ENCODE measurements at places on chromosomes 2 and 18.

- no peak for DNase-seq
These were observed 213.8 kb upstream of the HAAO start for GRCh38 chr2:43005975-43006833.

DNA sequence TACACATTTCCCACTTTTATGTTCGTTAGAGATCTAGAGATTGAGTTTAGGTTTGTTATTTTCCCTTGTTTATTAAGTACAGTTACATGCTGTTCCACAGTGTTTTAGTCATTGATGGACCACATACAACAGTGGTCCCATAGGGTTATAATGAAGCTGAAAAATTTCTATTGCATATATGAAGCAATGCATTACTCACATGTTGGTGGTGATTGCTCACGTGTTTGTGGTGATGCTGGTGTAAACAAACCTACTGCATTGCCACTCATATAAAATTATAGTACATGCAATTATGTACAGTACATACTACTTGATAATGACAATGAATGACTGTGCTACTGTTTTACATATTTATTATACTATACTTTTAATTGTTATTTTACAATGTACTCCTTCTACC, 51.0 kb upstream of the NXPH2 start:
- no peak for DNase-seq

DNA sequence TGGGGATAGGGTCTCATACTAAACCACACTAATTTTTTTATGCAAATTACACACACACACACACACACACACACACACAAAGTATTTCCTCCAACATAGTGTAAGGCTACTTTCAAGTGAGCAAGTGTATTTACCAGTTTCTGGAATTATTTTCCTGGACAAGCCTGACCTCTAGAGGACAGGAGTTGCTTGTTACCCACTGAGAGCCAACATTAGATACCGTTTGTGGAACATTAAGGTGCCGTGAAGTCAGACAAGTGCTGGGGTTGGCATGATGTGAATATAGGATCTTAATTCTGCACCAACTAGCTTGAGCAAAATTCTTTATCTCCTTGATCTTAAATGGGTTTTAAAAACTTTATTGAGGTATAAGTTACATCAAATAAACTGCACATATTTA, 39.3 kb upstream of the SERPINB2 start:
- DNase-seq: peak; percentile 64

DNA sequence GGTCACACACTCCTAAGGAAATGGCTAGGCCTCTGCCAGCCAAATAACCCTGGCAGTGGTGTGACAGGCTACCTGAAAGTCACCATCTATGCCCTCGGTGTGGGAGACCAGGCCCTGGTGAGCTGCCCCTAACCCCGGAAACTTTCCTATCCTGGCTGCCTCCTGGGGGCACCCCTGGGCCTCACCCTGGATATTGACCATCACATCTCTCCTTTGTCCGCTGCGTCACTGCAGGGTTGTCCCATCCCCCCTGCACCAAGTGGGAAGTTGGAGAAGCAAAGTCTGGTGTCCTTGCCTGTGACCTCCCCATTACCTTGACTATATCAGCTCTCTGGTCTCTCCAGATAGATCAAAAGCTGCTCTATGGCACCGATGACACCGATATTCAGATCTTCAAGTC, 18.8 kb downstream of the FER1L5 start:
- no peak for DNase-seq

DNA sequence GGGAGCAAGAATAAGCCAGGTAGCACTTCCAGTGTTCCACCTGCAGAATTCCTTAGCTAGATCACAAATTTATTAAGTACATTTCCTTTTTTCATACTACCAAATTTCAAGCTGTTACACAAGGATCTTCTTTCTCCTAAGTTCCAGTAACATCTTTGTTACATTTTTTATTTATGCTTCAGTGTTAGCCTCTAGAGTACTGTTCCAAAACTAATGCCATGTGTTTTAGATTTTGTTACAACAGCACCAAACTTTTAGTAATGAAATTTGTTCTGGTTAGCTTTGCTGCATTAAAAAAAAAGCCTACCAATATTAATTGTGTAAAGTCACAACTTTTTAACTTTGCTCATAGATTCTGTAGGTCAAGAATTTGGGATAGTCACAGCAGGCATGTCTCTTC, 161.1 kb downstream of the CAMKMT start:
- DNase-seq: no peak

DNA sequence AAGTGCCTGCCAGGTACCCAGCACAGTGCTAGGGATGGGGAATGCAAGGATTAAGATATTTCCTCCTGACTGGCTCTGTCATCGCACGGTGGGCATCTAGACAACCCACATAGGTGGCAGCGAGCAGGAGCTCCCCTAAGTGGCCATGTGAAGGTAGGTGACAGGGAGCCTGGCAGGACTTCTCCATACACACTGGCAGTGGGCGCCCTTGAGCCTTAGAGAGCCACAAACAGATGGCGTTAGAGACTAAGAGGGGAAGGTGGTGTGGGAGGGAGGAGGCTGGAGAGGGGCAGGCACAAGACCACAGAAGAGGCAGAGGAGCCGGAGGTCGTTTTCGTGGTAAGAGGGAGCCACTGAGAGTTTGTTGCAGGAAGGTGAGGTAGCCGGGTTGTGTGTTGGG, 15.2 kb downstream of the PRELID3A start:
- peak; percentile 12 for DNase-seq

GRCh38 chr2:77910136-77910535, 388.0 kb upstream of the LRRTM4 start:
- no peak for DNase-seq

GRCh38 chr2:67528320-67528719, 131.2 kb downstream of the ETAA1 start:
- DNase-seq: no peak

DNA sequence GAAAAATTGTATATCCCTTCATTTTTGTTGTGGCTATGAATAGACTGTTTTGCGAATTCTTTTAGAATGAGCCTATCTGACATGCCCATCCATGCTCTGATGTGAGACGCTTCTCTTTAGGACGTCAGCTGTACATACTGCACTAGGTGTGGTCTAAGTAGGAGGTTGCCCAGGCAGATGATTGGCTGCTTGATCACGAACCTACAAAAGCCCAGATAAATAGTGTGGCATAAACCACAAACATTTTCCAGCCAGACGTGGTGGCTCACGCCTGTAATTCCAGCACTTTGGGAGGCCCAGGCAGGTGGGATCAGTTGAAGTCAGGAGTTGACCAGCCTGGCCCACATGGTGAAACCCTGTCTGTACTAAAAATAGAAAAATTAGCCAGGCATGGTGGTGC, 251.8 kb downstream of the AGAP1 start:
- no peak for DNase-seq

- DNase-seq: peak; percentile 84
These were observed 97.2 kb upstream of the OTOS start for GRCh38 chr2:240237609-240238174.

GRCh38 chr2:49032936-49033335, 121.4 kb downstream of the FSHR start:
- no peak for DNase-seq

DNA sequence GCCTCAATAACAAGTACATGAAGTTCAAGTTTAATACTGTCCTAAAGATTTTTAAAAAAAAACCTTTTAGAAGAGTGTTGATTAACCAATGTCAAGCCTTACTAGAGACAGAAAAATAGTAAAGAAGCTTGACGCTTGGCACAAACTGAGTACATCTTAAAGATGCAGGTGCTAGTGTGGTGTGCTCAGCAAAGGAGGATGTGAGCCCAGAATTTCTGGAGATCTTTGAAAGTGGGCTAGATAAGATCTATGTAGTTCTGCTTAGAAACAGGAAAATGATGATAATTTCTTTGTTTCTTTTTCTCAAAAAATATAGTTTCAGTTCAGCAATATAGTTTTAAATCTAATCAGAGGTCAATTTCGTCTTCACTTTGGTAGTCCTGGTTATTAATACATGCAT, 118.3 kb upstream of the KLHL14 start:
- no peak for DNase-seq

DNA sequence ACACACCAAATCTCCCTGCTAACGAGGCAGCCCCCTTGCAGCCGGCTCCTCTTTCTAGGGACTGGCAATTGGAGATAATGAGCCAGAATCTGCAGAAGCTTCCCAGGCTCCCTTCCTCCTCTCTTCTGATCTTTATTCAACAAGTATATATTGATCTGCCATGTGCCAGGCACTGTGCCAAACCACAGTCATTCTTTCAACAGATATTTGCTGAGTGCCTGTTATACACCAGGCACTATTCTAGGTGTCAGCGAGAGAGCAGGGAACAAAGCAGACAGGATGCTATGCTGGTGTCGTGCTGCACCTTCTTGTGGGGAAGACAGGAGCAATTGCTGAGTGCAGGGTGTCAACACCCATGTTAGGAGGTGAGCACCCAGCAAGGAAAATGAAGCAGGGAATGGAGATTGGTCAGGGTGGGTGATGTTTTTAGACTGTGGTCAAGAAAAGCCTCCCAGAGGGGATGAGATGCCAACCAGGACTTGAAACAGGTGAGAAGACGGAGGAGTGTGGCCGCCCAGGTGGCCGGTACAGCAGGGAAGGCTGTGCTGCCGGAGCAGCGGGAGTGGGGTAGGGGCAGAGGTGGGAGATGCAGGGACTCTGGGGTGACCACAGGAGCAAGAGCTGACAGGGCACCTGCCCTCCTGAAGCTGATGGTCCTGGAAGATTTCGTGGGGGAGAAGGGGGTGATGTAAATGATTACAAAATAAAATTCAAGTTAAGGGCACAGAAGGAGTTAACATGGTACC, 307.6 kb upstream of the RAB12 start:
- DNase-seq: no peak

DNA sequence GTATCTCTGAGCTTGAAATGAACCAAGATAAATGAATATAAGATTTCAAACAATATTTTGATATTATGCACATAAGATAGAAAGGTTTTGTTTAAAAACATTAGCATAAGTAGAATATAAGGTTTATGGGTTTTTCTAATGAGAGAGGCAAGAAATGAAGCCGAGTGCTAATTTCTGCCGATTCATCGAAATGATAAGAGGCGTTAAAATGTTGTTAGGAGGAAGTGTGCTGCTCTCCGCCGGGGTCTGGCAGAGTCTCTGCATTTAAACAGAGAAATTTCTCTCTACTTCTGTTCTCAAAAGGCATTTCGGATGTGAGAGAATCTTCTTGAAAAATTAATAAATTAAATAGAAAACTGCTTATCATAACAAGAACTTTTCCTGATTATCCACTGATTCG, 83.6 kb downstream of the MRPS9 start:
- no peak for DNase-seq

DNA sequence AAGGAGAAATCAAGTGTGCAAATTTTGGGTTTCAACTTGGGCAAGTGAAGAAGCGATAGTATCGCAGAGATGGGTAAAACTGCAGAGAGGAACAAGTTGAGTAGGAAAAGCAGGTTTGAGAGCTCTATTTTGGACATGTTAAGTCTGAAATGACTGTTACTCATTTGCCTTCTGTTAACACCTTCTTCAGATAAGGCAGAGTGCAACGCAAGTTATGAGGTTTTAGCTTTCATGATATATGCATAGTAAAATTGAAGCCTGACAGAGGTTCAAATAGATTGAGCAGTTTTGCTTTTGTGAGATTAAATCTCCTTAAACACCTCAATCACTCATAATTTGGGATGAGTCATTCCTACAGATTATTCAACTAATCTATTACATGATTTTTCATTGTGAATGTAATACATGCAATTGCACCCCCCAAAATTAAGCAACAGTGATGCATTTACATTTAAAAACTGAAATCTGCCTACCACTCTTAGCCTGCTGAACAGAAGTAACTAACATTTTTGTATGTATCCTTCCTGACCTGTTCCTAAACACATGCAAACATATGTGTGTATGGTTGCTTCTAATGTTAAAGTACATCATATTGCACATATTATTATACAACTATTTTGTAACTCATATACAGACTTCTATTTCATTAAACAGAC, 575.4 kb downstream of the ARHGAP15 start:
- no peak for DNase-seq

DNA sequence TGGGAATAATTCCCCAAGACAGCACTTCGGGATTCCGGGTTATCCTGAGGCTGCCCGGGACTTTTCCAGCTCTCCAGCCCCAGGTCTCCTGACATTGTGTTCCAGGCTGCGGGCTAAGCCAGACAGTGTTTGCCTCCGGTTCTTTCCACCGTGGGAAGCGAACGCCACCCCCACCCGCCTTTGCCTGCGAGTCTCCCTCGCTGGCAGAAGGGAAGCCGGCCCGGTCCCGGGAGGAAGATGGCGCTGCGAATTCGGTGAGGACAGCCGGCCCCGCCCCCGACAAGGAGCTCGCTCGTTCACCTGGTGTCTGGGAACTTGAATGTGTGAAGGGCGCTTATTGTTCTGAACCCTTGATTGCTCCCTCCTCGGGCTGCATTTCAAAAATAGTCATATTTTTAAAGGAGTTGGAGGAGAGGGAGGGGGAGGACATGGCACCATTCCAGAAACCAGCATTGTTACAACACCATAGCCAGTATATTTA, 2.9 kb downstream of the LRATD1 start:
- DNase-seq: peak; percentile 73

DNA sequence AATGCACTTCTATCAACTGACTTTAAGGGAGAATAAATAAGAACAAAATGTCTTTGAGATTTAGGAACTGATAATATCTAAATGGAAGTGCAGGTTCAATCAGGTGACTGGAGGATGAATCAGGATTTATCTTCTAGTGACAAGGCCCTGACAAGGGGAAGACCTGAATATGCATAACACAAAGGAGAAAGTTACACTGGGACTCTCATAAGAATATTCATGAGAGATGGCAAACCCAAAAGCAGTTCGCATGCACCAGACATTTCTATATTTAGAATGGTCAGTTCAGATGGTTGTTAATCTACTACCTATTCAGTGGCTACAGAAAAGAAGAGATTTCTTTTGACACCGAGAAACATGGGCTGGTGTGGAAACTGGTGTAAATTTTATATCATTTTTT, 1771.3 kb upstream of the LRRTM1 start:
- DNase-seq: no peak

GRCh38 chr2:238496756-238497609, 70.3 kb downstream of the ASB1 start:
- DNase-seq: no peak

GRCh38 chr2:232999354-232999753, 13.7 kb downstream of the NGEF start:
- DNase-seq: no peak

DNA sequence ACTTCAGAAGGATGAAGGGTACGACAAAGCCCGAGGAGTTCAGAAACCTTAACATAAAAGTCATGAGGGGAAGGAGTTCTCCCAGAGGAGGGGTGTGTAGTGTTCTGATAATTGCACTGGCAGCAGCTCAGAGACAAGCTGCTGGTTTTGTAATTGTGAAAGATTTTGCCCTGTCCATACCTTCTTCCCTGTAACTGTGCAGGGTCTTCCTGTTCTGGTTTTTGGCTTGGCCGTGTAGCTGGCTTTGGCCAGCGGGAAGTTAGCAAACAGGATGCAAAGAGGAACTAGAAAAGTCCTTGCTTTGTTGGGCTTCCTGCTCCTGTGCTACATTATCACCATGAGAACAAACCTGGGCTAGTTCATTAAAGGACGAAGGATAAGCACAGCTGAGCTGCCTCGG, 160.8 kb downstream of the LPIN1 start:
- DNase-seq: no peak

- DNase-seq: peak; percentile 18
These were observed 501 bp downstream of the LPIN1 start for GRCh38 chr2:11746807-11747459.

Data from HCEC 1CT (cell line).